ENCODE measurements at places on chromosomes 7 and 10.

GRCh38 chr7:93980744-93981479 is 23.2 kb downstream of the BET1 start:
- DNase-seq, result no peak

- no peak for DNase-seq
Measured at GRCh38 chr7:94761451-94761850, 105.5 kb upstream of the SGCE start.

GRCh38 chr7:88492153-88492552 is 185.5 kb upstream of the STEAP4 start:
- DNase-seq, result no peak

DNA sequence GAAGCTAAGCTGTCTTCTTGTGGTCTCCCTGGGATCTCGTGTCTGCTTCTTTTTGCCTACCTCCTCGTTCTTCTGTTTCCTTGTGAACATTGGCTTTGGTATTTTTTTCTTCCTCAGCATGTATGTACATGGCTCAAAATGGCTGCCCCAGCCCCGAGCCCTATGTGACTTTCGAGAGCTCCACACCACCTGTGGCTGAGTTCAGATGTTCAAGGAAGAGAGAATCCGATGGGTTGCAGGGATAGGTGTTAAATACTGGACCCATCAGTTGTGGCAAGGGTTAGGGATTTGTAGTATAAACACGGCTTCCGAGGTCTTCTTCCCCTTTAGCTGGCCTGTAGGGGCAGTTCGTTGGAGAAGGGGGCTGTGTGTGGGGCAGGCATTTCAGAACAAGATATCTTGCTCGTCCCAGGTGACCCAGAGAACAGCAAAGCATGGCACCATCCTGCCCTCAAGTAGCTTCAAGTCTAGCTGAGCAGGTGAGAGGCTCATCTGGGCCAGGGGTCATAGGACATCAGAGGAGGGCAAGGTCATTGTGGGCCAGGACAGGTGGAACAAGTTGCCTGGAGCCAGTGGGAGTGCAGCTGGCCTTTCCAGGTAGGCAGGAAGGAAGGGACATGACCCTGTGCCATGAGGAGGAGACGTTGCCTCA is 57.2 kb upstream of the COMTD1 start:
- no peak for DNase-seq

DNA sequence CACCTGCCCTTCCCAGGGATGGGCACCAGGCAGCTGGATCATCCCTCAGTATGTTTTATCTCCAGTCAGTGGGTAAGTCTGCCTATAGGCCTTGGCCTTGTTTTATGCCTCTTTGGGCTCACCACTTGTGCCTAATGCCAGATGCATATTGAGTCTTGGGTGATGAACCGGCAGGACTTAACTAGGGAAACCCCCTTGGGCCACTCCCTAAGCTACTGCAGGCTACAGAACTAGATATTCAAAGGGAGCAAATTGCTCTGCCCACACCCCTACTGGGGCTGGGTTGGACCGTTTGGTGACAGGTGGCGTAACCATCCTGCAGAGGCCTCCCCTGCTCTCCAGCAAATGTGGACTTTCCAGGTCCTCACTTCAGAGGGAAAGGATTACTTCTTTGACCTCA is 115.7 kb upstream of the GDF10 start:
- no peak for DNase-seq

GRCh38 chr10:76202777-76203176 is 771.4 kb downstream of the LRMDA start:
- DNase-seq, result no peak

- DNase-seq, result no peak
Measured at GRCh38 chr7:106067678-106068077, 44.4 kb downstream of the SYPL1 start.

GRCh38 chr7:116432527-116432916 is 67.0 kb upstream of the CAV2 start:
- DNase-seq, result no peak

DNA sequence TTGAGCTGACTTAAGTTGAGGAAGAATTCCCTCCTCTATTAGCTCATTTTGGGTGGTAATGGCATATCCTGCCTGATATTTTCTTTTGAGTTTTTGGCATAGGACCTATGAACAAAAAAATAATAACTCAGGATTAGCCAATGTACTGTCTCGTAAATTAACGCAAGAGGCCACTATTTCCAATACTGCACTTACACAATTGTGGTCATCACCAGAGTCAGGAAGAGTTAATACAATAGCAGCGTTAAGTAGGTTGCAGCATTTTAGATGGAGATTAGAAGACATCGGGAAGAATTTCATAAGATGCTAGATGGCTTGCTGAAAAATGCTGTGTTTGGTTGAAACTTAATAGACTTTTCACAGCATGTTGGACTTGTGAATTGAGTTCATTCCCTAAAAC is 36.4 kb downstream of the ANTXRL start:
- DNase-seq, result no peak

DNA sequence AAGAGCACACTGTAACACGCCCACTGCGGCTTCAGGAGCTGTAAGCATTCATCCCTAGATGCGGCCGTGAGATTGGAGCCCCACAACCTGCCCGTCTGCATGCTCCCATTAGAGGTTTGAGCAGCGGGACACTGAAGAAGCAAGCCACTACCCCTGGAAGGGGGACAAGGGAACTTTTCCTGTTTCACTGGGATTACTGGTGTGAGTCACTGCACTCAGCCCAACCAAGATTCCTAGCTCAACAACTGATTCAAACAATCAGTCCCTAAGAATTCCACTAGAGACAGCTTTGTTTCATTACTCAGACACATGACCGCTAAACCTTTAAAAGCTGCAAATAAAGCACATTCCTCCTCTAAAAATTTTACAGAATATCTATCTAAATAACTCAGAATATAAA is 69.8 kb downstream of the ORC5 start:
- peak; percentile 43 for DNase-seq

DNA sequence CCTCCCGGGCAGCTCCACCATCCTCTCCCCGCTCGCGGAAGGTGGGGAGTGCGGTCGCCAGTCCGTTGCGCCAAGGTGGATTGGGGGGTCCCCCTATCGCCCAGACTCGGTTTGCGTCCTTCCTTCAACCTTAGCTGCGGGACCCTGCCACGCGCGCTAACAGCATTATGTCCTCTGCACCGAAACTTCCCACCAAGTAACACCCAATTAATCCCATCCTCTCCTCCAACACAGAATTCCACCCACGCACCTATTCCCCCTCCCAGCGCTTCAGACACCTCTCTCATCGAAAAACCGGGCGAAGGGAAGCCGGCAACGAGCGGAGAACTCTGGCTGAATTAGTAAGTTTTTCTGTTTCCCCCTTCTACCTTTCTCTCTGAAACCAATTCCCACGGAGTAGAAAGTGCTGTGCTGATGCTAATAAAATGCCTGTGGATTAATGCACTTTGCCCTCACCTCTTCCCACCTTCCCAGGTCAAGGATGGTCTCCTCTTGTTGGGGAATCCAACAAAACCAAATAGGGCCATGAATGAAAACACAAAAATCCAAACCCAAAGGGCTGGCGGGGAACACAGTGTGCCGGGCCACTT is 947 bp downstream of the HOXA3 start:
- DNase-seq, result no peak

GRCh38 chr7:50142425-50143017 is 49.5 kb upstream of the ZPBP start:
- peak; percentile 17 for DNase-seq

- no peak for DNase-seq
Measured at GRCh38 chr10:90289037-90289436, 568.8 kb downstream of the HTR7 start.

DNA sequence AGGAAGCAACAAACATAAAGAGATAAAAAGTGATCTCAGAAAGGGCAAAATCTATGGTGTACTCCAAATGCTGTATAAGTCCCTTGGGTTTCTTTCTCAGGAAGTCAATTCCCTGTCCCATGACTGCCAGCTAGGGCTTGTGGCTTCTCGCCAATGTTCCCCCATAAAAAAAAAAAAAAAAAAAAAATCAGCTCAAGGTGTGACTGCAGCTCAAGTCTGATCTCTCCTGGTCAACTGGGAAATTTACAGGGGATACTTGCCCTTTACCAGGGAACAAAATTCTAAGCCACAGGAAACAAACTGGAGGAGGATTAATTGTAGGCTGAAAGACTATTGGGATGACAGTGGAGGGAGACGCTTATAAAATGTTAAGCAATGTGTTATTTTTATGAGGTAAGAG is 76.0 kb downstream of the PCGF5 start:
- no peak for DNase-seq

DNA sequence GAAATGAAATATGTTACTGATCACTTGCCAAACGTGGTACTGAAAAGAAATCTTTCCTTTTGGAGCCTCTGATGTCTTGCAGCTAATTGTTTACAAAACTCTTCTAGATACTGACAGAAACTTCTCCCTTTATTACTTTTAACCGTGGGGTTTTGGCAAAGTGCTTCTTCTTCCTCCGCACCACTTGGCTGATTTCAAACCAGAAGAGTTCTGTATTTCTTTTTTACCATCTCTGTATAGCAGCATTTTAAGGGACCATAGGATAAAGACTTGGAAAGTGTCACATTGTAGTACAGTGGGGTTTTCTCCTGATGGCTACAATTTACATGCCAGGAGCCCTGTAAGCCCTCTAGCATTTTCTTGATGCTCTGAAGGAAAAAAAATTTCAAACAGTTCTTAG is 21.9 kb upstream of the CREB5 start:
- DNase-seq, result no peak

- DNase-seq, result no peak
Measured at GRCh38 chr10:108791794-108792474, 1131.4 kb downstream of the XPNPEP1 start.
